ENCODE measurements at places on chromosomes 11 and 22.
A peak's percentile ranks its signal among the peaks of the same experiment; 100 is the strongest.

GRCh38 chr11:35964841-35965240, 21.0 kb downstream of the LDLRAD3 start:
- DNase-seq = no peak

GRCh38 chr11:39780131-39780530, 1679.3 kb downstream of the LRRC4C start:
- DNase-seq = no peak

- no peak for DNase-seq
These were observed 60.2 kb downstream of the SLN start for GRCh38 chr11:107651672-107652071.

DNA sequence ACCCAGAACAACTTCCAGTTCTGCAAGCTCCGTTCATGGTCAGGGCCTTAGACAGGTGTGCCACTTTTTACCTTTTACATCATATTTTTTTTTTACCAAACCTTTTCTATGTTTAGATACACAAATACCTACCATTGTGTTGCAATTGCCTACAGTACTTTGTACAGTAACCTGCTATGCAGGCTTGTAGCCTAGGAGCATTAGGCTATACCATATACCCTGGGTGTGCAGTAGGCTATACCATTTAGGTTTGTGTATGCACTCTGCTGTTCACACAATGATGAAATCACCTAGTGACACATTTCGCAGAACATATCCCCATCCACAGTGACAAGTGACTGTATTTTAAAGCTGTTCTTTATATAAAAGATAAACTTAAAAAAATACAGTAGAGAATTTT, 29.6 kb downstream of the APIP start:
- no peak for DNase-seq

DNA sequence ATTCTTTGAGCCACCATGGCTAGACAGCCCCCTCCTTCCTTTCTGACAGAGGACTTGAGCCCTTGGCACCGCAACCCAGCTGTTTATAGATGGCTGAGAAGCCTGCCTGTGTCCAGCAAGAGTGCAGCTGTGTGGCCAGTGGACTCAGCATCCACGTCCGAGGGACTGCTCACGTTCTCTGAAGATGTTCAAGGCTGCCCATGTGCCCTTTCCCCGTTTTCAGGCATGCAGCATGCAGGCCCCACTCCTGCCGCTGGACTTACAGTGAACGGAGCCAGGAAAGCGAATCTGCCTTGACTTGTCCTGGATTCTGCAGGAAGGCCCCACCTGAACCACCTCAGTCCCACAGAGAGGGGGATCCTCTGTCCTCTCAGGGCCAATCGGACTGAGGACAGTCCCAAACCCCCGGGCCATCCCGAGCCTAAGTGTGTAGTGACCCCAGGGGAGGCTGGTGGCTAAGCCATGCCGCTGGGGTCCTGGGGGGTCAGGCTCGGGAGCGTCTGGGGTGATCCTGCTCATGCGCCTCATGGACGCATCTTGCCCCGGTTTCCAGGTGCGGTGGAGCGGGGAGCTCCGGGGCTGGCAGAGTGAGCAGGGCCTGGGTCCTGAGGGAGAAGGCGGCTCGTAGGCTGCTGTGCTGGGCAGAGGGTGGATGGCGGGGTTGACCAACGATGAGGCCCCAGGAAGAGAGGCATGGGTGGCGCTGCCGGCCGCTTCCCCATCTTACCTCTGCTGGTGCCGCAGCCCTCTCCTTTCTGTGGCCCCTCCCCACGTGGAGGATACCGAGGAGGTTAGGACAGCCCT, 170.7 kb downstream of the CTTN start:
- DNase-seq = no peak

DNA sequence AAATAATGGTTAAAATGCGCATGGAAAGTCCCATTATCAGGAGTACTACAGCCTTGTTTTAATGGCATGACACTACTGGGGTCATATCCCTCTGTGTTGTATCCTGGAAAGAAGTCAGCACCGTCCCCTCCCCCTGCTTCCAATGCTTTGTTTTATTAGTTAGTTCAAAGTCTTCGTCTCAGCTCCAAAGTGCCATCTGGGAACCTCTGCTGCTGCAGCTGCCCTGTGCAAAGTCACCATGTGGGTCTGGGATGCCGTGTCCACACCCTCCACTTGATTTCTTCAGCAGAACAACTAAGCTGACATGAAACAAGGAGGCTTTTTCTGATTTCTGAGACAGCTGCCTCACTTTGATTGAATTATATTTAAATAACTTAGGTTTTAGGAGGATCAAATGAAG, 29.5 kb upstream of the NCAM1 start:
- no peak for DNase-seq

DNA sequence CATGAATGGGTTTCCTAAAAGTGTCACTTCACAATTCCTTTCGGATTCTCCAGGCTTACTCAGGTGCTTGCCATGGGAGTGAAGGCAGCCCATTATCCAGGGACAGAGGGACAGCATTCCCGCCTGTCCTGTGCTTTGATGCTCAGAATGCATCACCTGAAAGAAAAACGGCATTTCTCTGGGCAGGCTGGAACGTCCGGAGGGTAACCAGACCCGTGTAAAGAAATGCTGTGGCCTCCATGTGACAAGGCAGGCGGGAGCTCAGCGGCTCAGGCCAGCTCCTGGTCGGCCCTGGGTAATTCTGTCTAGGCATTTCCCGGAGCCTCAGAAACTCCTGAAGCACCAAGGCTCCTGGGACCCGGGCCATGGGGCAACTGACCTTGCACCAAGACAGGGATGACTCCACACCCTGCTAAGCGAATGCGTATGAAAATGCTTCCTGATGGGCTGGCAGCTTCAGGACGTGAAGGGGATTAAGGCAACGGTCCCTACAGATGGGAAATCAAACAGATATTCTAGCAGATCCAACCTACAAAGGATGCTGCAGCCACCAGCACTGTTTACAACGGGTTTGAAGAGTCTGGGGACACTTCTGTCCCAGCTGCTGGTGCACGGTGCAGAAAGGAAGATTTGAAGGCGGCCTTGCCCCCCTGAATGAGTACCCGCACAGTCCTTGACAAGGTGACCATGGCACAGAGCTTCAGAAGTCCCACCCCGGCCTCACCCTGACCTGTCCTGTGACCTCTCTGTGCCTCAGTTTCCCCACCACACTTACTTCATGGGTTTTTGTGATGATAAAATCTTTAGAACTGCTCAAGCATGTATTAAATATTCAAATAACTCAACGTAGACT, 13.6 kb upstream of the FGF3 start:
- DNase-seq = no peak

- no peak for DNase-seq
These were observed 24.7 kb downstream of the MACROD1 start for GRCh38 chr11:64141081-64141783.

DNA sequence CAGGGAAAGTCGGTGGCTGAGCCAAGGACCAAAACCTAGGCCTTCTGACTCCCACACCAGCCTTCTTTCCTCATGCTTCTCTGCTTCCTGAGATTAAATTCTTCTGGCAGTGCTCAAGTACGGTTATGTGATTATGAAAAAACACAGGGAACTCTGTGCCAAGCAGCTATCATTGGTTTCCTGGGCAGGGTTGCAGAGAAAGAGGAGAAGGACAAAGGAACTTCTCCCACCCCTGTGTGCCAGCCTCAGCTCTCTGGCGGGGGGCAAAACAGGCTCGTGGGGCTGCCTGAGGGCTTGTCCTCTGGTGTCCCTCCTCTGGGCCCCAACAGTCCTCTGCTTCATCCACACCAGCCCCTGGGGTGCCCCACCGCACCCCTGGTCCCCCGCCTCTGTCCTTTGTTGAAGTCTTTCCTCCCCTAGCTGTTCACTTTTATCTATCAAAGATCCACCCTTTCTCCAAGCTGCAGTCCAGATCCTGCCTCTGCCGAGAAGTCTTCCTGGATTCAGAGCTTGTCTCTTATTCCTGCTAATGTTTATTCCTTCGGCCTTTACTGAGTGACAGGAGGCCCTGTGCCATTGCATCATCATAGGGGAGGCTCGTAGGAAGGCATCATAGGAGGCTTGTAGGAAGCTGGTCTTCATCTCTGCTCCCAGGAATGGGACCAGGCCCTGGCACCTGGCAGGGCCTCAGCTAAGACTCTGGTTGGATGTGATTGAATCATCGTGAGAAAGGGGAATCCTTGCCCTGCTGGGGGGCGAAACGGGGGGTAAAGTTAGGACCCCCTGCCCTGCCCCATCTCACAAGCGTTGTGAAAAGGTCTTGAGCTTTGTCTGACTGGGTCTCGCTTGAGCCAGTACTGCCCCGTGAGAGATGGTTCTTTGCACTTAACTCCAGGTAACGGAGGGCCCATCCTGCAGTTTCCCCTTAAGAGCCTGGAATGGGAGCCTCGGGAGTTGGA, 11.5 kb upstream of the FTH1 start:
- DNase-seq = peak; percentile 93

DNA sequence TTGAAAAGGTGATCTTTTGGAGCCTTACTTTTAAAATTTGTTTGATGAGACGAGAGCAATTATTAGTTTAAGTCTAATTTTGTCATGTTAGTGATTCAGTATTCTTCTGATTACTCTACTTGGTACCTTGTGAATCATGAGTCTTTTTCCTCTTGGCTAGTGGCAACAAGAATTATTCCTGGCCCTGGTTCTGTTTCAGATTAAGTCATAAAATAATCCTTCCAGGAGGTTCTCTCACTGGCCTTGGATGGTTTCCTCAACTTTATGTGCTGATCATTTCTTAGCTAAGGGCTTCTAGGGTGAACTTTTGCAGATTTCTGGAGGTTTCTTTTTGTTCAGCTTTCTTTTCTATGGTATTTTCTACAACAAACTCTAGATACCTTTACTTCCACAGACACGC, 741.8 kb upstream of the LUZP2 start:
- DNase-seq = peak; percentile 3

GRCh38 chr22:50481440-50482106, at the start of gene ADM2:
Gene ADM2, plus strand, starts transcription at chr22:50481543. Its CDS starts 305 bp downstream, at chr22:50481848.
- DNase-seq = peak; percentile 39

- DNase-seq = peak; percentile 94
These were observed 92.5 kb downstream of the CCDC83 start for GRCh38 chr11:85947431-85948272.

GRCh38 chr11:33554219-33554618, 146.4 kb downstream of the C11orf91 start:
- no peak for DNase-seq

- no peak for DNase-seq
These were observed 17.2 kb downstream of the ADAMTS8 start for GRCh38 chr11:130411223-130411622.

GRCh38 chr11:114171257-114172054, 111.9 kb downstream of the ZBTB16 start:
- DNase-seq = no peak

DNA sequence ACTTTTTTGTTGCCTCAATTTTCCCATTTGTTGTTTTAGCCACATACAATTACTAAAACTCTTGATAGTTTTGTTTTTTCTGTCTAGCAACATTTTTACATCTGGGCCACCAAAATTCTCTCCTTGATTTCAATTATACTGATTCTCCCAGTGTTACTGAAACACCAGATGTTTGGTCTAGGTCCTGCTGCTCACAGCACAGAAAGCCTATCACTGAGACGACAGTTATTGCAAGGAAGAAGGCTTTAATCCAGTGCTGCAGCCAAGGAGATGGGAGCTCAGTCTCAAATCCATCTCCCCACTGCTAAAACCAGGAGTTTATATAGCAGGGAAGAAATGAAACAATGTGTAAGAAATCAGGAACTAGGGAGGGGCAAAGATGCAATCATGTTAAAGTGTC, 837.7 kb upstream of the CNTN5 start:
- no peak for DNase-seq

- DNase-seq = peak; percentile 81
These were observed 20.3 kb downstream of the TEF start for GRCh38 chr22:41401781-41402648.

GRCh38 chr11:61018059-61018458, 46.6 kb downstream of the CD6 start:
- no peak for DNase-seq

DNA sequence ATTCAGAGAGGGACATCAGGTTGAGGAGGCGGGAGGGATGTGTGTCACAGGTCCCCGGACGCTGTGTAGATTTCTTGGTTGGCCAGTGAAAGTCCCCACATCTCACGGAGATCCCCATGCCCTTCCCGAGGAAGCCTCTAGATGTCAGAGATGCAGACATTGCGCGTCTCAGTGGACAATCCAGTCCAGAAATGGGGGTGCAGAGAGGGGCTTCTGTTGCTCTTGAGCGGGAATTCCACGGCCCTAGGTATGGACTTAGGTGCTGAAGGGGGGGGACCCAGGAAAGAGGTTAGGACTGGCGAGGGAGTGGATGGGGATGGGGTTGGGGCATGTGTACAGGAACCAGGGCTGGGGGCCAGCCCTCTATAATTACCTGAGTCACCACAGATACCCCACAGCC, 7.0 kb downstream of the THY1 start:
- DNase-seq = no peak

GRCh38 chr22:49613108-49613507, 214.6 kb downstream of the BRD1 start:
- DNase-seq = no peak

GRCh38 chr22:36736701-36737320, 33.3 kb upstream of the CACNG2 start:
- no peak for DNase-seq

DNA sequence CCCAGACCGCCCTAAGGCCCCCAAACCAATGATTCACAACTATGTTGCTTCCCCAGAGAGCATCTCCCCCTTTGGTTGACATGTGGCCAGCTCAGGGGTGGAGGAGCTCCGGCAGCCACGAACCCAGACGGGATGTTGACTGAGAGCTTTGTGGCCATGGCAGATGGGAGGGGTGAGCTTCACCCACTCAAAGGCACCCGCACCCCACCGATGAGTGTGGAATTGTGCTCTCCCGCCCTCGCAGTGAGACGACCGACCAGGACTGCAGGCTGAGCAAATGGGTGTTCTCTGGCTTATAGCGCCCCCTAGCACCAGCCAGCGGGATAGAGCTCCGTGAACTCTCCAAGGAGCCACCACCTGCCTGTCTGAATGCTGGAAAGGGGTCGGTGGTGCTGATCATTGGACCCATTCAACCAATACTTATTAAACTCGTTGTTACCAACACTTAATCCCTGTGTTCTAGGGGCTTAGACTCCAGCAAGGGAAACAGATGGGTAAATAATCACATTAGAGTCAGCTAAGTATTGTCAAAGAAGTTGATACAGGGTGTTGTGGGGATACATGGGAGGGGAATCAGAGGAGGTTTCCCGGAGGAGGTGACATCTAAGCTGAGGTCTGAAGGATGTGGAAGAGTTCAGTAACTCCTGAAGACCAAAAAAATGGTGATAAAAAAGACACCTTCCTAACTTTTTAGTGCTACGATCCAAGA, 4.5 kb upstream of the TIMP3 start:
- DNase-seq = peak; percentile 81

GRCh38 chr22:20741634-20742581, 32.0 kb upstream of the SERPIND1 start:
- peak; percentile 22 for DNase-seq

DNA sequence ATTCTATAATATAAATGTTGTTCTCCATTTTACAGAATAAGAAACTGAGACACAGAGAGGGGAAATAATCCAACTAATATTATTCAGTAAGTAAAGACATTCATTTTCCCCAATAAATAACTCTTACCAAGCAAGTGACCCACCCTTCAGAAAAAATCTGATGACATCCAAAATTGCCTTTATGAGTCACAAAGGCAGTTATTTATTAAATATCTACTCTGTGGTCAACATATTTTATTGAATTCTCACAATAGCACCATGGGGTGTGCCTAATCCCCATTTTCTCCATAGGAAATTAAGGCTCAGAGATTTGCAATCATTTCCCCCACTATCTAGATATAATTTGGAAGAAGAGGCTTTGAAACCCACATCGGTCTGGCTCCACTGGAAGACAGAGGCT, 161.5 kb upstream of the ISX start:
- no peak for DNase-seq
